GM12892 (cell line): ENCODE measurements at places on chromosomes 3 and 15.

- no peak for DNase-seq
These were observed 4.1 kb downstream of the TF start for GRCh38 chr3:133750259-133750656.

DNA sequence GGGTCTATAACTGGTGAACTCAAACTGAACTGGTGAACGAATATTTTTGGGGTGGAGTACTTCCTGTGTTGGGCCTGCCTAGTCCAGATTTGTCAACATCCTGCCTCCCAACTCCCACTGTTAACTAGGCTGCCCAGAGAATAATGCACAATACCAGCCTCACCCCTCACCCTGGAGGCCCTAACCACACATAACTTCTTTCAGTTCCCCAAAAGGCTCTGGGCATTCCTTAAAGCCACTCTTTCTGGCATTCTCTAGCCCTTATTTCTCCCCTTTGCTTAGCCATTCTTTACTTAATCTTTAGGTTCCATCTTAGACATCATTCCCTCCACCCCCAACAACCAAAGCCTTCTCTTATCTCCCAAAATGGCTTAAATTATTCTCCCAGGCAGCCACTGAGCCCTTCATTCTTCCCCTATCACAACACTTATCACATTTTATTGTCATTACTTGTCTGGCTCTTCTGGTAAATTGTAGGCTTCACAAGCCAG is 9.1 kb upstream of the SEC11A start:
- peak; percentile 30 for DNase-seq

DNA sequence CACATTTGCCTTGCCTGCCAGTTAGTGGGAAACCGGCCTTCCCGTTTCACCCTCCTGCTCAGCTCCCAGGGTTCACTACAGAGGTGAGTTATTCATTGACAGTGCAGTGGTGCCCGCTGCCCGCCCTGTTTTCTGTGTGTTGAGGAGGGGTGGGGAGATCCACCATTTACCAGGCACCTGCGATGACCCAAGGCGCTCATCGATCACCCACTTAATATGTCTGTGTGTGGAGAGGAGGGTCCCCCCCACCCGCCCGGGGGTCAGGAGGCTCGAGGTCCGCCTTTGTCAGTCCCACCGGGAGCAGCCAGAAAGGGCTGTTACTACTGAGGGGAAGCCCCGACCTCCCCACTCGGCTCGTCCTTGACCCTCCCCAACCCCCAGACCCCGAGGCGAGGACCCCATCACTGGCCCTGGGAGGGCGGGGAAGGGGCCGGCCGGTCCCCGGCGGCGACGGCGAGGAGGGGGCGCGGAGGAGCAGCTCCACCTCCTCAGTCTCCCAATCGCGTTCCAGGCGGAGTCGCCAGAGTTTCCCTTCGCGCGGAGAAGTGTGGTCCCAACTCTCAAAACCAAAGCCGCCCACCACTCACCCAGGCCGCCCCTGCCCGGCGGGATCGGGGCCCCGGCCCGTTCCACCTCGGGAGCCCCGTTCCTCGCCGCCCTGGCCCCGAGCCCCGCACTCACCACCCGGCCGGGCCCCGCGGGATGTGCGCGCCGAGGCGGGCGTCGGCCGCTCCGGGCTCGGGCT is 1.1 kb downstream of the PLXNB1 start:
- DNase-seq: no peak

GRCh38 chr3:136958939-136959338 is 1.2 kb downstream of the IL20RB start:
- DNase-seq: no peak
